HT-29 (cell line): ENCODE measurements at places on chromosomes 7 and 10.
A peak's percentile ranks its signal among the peaks of the same experiment; 100 is the strongest.

DNA sequence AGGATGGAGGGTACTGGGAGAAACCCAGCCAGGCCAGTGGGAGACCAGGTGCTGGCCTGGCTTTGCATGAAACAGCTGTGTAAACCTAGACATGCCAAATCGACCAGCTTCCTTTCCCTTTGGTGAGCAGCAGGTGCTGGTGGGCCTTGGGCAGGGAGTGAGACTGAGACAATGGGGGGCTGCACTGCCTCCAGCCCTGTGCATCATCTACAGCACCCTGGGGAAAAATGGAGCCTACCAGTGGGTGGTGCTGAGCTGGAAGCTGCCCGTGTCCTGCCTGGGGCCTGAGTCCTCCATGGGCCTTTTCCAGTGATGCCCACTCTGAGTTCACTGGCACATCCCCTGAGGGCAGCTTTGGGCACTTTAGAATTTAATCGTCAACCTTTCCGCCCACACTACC lies 19.2 kb upstream of the DDC start:
- no peak for DNase-seq

GRCh38 chr10:118569241-118569881 lies 26.1 kb downstream of the PRLHR start:
- DNase-seq: no peak

DNA sequence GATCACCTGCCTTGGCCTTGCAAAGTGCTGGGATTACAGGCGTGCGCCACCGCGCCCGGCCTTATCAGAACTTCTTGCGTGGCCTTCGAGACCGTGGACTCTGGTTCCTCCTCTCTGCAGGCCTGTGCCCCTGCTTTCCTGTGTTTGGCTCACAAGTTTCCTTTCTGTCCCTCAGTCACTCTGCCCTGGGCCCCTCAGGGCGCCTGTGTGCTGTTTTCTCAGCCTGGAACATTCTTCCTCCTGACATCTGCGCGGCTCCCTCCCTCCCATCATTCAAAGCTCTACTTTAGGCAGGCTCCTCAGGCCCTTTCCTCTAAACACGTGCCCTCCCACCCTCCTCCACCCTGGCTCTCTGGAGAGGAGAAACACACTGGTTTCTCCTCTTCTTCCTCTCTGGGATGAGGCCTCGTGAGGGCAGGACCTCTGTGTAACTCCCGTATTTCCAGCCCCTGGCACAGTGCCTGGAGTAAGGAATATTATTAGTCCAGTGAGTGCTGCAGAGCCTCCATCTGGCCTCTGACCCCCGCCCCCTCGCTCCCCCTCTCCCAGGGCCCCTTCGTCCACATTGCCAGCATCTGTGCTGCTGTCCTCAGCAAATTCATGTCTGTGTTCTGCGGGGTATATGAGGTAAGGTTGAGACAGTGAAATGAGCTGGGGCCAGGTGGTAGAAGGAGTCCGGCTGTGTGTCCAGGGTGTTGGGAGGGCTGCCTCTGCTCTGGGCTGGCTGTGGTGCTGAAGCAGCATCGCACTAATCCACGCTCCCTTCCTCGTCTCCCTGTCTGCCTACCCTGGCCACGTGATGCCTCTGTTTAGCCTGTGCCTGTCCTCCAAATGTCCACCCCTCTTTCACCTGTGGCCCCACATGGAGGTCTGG lies 7.1 kb downstream of the CLCN1 start:
- no peak for DNase-seq

DNA sequence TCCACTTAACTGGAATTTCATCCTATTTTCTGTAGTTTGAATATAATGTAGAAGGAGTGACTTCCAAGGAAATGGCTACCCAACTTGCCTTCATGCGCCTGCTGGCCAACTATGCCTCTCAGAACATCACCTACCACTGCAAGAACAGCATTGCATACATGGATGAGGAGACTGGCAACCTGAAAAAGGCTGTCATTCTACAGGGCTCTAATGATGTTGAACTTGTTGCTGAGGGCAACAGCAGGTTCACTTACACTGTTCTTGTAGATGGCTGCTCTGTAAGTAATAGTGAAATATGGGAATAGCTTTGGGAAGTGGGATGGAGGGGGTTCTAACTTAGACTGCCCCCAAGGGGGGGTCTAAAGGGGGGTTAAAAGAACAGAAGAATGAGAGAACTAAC lies 34.5 kb downstream of the COL1A2 start:
- DNase-seq: no peak

GRCh38 chr7:5382281-5382892 lies 41.2 kb downstream of the TNRC18 start:
- no peak for DNase-seq

- no peak for DNase-seq
Observed at GRCh38 chr7:78770422-78771410, 682.8 kb downstream of the MAGI2 start.

DNA sequence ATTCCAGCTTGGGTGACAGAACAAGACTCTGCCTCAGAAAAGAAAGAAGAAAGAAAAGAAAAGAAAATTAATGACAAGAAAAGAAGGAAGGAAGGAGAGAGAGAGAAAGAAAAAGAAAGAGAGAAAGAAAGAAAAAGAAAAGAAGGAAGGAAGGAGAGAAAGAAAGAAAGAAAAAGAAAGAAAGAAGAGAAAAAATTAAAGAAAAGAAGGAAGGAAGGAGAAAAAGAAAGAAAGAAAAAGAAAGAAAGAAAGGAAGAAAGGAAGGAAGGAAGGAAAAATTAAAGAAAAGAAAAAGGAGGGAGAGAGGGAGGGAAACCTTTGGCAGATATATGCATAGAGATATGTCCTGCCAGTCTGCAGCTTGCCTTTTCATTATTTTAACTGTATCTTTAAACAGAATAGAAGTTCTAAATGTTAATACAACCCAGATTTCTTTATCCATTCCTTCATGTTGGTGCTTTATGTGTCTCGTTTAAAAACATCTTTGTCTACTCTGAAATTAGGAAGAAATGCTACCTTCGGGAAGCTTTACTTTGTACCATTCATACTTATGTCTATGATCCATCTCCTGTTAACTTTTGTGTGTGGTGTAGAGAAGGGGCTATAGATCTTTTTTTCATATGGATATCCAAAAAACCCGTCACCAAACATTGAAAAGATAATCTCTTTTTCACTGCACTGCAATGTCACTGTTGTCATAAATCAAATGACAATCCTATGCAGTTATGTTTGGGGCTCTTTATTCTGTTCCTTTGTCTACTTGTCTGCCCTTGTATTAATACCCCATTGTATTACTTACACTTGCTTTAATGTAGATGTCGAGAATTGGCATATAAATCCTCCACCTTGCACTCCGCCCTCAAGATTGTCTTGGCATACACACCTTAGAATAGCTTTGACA lies 70.8 kb downstream of the VSTM4 start:
- DNase-seq: no peak

GRCh38 chr7:107860279-107860961 lies 30.6 kb upstream of the DLD start:
- DNase-seq: no peak

DNA sequence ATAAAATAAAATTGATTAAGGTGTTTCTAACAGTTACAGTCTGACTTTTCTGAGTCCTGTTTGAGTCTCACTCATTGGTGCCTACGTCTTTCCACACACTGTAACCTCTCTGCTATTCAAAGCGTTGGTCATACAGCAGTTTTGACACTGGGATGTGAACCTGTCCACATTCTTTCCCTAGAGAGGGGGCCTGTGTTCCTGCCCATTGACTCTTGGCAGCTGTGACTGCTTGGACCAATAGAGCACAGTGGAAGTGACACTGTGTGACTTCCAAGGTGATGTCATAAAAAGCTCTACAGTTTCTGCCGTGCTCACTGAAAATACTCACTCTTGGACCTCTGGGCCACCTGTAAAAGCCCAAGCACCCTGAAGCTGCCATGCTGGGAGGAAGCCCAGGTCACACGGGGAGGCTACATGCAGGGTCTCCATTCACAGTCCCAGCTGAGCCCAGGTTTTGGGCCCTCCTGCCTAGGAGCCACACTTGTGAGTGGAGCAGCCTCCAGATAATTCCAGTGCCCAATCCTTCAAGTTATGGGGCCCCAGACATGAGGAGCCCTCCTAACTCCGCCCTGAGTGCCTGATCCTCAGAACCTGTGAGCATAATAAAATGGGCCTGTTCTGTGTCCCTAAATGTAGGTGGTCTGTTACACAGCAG lies 704 bp upstream of the ANTXRL start:
- DNase-seq: no peak

GRCh38 chr7:37362802-37363201 lies 85.9 kb downstream of the ELMO1 start:
- no peak for DNase-seq

- DNase-seq: peak; percentile 94
Observed at GRCh38 chr7:149662591-149663095, 110.7 kb downstream of the ZNF467 start.

- no peak for DNase-seq
Observed at GRCh38 chr10:111246814-111247452, 170.1 kb downstream of the ADRA2A start.

- DNase-seq: no peak
Observed at GRCh38 chr7:28498636-28499035, 86.3 kb downstream of the CREB5 start.

GRCh38 chr7:129918922-129919321 lies 33.8 kb downstream of the UBE2H start:
- DNase-seq: no peak

DNA sequence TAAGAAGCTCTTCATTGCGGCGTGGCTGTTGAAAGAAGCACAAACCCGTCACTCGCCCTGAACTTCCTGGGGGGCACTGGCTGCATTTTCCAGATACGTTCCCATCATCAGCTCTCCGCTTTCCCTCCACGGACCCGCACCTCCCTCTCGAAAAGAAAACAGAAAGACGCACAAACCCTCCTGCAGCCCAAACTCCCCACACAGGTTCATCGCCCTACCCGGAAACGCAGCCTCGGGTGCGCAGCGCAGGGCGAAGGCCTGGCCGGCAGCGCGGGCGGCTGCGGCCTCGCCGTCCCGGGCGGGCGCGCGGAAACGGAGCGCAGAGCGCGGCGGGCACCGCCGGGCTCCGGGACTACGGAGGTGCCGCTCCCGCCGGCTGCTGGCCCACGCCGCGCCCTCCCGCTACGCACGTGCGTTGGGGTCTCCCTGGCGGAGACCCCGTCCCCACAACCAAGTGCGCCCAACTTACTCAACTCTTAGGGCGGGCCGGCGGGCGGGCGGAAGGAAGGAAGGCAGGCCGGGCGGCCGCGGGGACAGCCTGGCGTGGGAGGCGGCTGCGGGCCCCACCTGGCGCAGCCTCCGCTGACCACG lies 822 bp downstream of the ZNF800 start:
- no peak for DNase-seq

GRCh38 chr7:121966935-121967332 lies 94.0 kb downstream of the PTPRZ1 start:
- DNase-seq: no peak
